Ovary (tissue), 10 donors: ENCODE measurements at places on chromosomes 5 and 9. TPM values are rescaled to one million over a fixed set of nuclear protein-coding genes. Genes with fewer than 3 reads are reported as not detected.

Gene COX7C
- 660 TPM for polyA plus RNA-seq

Gene LCN10
- 15.2 TPM for polyA plus RNA-seq

DNA sequence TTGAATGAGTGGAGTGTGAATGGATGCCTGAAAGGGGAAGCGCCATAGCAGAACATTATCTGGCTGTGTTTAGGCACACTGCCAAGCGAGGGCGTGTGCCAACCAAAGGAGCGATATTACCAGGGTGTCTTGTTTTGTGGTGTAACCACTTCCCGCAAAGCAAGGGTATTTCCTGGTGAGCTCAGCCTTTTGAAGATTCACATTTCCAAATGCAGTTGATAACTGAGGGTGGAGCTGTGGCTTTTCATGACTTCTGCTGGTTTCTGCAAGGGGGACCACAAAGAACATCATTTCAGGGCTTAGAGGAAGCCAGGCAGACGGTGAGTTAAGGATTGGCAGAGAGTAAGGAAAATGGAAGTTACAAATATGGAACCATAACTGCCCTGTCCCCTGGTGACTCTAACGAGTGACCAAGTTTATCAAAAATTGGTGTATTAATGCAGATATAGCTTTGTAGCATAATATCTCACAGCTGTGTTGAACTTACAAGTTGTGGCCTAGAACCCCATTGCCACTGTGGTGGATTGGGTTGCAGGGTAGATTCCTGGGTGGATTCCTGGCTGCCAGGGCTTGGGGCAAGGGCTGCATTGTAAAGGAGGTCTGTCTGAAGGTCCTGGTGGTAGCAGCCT, 71.4 kb downstream of the RALGPS1 start:
- H3K4me3 ChIP-seq = no peak overlapping the region
- no peaks in the 10 kb centered on the region for H3K36me3 ChIP-seq
- peaks cover 7% of the 10 kb centered on the region for H3K4me1 ChIP-seq
- DNase-seq = no peak
- H3K27ac ChIP-seq = no peak overlapping the region
- no peaks in the 10 kb centered on the region for H3K27me3 ChIP-seq

- no peak for DNase-seq
- H3K27ac ChIP-seq = no peak overlapping the region
- no peaks in the 10 kb centered on the region for H3K27me3 ChIP-seq
Observed at GRCh38 chr9:70881333-70881732, 240.1 kb downstream of the TRPM3 start.

Gene DBH
- polyA plus RNA-seq = not detected

DNA sequence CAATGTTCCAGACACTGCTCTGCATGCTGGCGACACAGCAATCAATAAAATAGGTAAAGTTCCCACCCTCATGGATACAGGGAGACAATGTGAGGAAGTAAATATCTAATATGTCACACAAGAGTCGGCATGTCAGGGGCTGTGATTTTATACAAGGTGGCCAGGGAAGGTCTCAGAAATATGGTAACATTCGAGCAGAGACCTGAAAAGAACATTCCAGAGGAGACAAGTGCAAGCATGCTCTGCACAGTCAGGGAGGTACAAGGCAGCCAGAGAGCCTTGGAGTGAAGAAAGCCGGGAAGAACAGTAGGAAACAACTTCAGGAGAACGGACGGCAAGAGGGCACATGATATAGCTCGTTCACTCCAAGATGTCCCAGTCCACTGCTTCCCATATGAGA, 89.2 kb upstream of the ZNF462 start:
- H3K4me3 ChIP-seq = no peak overlapping the region
- DNase-seq = no peak
- H3K4me1 ChIP-seq = no peaks in the 10 kb centered on the region
- H3K27me3 ChIP-seq = no peaks in the 10 kb centered on the region

DNA sequence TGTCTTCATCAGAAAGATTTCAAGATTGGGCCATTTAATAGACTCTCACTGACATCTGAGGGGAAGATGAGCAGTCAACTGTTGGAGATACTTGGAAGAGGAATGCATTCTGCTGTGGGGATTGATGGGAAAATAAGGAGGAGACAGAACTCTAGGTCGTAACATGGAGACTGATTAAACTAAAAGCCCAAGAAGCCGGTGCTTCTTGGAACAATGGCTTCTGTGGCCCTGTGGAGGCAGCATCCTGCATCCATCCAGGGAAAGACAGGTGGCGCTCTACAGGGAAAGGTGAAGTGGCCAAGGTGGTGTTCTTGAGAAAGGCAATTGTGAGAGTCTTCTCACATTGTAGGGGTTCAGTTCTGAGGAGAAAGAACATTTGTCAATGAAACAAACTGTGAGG, 31.3 kb downstream of the ZFAND5 start:
- H3K36me3 ChIP-seq = no peaks in the 10 kb centered on the region
- no peak for DNase-seq
- no peaks in the 10 kb centered on the region for H3K4me1 ChIP-seq
- no peaks in the 10 kb centered on the region for H3K27me3 ChIP-seq
- no peak overlapping the region for H3K27ac ChIP-seq

Gene DNM1
- polyA plus RNA-seq = 7.6 TPM

- DNase-seq = no peak
- no peak overlapping the region for H3K27ac ChIP-seq
- H3K4me3 ChIP-seq = no peak overlapping the region
- no peaks in the 10 kb centered on the region for H3K36me3 ChIP-seq
Observed at GRCh38 chr5:171379961-171380360, 7.7 kb upstream of the NPM1 start.

GRCh38 chr9:113403646-113404045, 2.6 kb upstream of the ALAD start:
- H3K36me3 ChIP-seq = no peaks in the 10 kb centered on the region
- no peaks in the 10 kb centered on the region for H3K27me3 ChIP-seq
- DNase-seq = no peak
- H3K27ac ChIP-seq = no peak overlapping the region
- no peak overlapping the region for H3K4me3 ChIP-seq

GRCh38 chr5:116478491-116478890, 96.1 kb downstream of the SEMA6A start:
- no peak for DNase-seq
- no peaks in the 10 kb centered on the region for H3K4me1 ChIP-seq
- no peaks in the 10 kb centered on the region for H3K27me3 ChIP-seq
- no peaks in the 10 kb centered on the region for H3K36me3 ChIP-seq
- H3K4me3 ChIP-seq = no peak overlapping the region
- H3K27ac ChIP-seq = no peak overlapping the region

GRCh38 chr9:35599763-35600604, 5.1 kb upstream of the TESK1 start:
- H3K4me3 ChIP-seq = no peak overlapping the region
- no peaks in the 10 kb centered on the region for H3K36me3 ChIP-seq
- no peaks in the 10 kb centered on the region for H3K27me3 ChIP-seq

Gene FABP6
- polyA plus RNA-seq = 4.5 TPM

GRCh38 chr5:111383288-111383970, 128.9 kb downstream of the STARD4 start:
- no peaks in the 10 kb centered on the region for H3K27me3 ChIP-seq
- H3K4me1 ChIP-seq = no peaks in the 10 kb centered on the region
- no peak overlapping the region for H3K27ac ChIP-seq
- H3K36me3 ChIP-seq = no peaks in the 10 kb centered on the region
